Anterior cingulate cortex (tissue), 58 donors: ENCODE measurements at places on chromosomes 3 and 15.

GRCh38 chr15:87952736-87953287 is 303.7 kb downstream of the NTRK3 start:
- DNase-seq = no peak

GRCh38 chr3:36923981-36924743 is 20.7 kb downstream of the TRANK1 start:
- DNase-seq = no peak

- DNase-seq = no peak
These were observed 62.9 kb downstream of the HMCES start for GRCh38 chr3:129341331-129342141.

DNA sequence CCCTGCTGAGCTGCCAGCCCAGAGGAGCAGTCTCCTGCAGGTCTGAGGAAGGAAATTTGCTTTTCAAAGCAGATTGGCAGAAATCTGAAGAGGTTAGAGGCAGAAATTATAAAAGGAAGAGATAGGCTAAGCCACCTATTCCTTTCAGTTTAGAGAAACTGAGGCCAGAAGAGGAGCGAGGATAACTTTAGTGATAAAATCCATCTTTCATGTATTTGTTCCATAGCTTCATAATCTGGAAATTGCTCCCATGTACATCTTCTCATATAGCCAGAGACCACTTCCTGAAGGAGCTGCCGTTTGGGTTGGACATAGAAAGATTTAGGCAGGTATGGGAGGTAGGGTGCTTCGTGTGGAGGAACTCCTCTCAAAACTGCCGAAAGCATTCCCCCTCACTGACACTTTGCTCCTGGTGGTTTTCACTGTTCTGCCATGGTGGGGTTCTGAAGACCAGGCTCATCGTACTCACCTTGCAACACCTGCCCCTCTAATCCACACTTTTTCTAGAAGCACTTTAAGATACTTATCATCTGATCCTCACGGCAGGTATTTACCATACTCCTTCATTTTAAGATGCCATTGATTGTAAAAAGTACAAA is 670 bp upstream of the ACAP2 start:
- no peak for DNase-seq

- DNase-seq = peak; percentile 27
These were observed 13.9 kb downstream of the PLXND1 start for GRCh38 chr3:129592381-129593131.

- DNase-seq = no peak
These were observed 39.0 kb upstream of the MYO5C start for GRCh38 chr15:52334491-52335160.

DNA sequence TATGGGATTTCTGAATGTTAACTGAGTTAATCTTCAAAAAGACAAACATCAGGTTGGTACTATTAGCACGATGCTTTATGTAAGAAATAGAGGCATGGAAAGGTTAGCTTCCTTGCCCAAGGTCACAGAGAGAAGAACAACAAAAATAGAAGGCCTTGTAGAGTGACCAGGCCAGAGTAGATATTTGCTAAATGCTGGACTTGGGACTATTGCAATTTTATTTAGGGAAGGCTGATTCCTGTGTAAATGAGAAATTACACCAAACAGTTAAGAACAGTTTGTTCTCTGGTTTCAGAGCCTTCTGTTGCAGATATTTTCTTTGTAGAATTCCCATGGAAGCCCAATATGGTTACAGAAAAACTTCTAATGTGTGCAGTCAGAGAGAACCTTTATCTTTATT is 16.4 kb upstream of the SLITRK3 start:
- DNase-seq = no peak

- no peak for DNase-seq
These were observed 381.2 kb upstream of the TBL1XR1 start for GRCh38 chr3:177578488-177578887.

DNA sequence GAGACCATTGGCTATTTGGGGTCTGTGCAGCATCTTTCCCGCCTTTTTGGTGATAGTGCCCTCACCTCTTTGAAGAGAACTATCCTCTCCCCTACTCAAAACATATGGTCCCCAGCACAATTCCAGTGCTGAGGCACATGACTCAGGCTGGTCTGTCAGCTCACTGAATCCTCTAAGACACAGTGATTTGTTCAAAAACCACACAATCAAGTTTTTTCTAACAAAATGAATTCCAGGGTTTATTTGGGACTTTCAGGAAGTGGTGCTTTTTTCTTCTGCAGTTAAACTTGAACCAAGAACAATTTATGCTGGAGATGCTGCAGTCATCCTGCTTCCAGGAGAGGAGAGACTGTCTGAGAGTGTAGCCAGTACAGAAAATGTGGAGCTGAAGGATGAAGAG is 142.5 kb upstream of the LMCD1 start:
- DNase-seq = no peak

DNA sequence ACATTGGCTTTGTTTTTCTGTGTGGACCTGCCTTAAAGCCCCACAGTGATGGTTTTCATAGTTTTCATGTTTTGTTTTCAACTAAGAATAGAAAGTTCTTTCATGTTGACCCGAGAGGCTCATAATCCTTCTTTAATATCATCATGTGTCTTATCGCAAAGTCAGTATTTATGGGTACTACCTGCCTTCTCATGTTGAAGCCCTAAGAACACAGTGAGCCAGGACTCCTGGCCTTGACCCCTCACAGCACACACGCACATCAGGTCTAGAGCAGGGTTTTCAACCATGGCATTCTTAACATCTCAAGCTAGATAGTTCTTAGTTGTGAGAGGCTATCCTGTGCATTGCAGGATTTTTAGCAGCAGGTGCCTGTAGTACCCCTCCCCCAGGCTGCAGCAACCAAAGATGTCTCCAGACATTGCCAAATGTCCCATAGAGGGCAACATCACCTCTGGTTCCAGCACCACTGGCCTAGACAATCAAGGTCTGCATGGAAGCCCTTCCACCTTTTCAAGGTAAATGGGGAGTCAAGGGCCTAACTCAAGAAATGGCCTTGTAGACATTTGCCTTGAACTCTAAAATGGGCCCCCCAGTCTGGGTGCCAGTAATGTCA is 118.3 kb downstream of the MTHFS start:
- DNase-seq = no peak

DNA sequence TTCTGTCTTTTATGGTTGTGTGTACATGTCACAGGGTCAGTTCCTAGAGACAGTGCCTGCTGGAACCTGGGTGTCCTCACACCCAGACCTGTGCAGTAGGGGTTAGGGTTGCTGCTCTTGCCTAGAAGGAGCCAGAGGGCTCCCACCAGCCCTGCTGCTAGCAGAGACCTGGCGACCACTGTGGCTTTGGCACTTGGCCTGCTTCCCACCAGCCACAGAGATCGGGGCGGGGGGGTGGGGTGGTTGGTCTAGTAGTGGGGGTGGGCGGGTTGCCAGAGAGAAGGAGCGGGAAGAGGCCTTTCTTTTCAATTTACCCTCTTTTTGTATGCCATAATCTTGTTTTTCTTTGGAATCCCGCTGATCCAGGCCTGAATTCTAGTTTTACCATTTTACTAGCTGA is 29.4 kb downstream of the EEFSEC start:
- no peak for DNase-seq

GRCh38 chr3:73801444-73801843 is 176.7 kb upstream of the PDZRN3 start:
- DNase-seq = no peak

DNA sequence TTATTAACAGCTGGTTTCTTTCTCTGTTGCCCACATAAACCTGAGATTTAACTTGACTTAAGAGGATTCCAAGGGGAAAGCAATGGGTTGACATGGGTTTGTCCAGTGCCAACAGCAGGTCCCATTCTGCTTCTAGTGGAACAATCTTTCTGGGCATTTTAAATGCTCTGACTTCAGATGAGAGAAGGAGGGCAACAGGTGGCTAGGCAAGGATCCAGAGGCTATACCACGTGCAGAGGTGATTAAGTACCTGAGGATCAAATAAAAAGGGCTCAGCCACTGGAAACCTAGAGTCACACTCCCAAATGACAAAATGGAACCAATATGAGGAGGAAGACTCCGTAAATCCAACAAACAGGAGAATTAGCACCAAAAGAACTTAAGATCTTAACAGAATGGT is 28.5 kb downstream of the CMTM6 start:
- DNase-seq = no peak

DNA sequence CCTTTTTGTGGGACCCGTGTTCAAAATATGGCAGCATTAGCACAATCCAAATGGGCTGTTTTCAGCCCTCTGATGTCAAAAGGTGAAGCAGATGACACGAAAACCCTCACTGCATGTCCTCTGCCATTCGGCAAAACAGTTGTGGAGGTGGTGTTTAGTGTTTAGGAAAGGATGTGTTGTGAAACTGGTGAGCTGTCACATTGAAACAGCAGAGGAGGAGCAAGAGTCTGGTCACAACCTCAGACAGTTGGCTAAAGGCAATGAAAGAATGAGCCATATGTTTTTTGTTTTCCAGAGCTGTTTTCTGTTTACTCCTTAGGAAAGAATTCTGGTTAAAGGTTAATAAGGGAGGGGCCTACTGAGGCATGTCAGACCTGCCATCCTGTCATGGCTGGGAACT is 140.7 kb downstream of the VPS8 start:
- DNase-seq = no peak

DNA sequence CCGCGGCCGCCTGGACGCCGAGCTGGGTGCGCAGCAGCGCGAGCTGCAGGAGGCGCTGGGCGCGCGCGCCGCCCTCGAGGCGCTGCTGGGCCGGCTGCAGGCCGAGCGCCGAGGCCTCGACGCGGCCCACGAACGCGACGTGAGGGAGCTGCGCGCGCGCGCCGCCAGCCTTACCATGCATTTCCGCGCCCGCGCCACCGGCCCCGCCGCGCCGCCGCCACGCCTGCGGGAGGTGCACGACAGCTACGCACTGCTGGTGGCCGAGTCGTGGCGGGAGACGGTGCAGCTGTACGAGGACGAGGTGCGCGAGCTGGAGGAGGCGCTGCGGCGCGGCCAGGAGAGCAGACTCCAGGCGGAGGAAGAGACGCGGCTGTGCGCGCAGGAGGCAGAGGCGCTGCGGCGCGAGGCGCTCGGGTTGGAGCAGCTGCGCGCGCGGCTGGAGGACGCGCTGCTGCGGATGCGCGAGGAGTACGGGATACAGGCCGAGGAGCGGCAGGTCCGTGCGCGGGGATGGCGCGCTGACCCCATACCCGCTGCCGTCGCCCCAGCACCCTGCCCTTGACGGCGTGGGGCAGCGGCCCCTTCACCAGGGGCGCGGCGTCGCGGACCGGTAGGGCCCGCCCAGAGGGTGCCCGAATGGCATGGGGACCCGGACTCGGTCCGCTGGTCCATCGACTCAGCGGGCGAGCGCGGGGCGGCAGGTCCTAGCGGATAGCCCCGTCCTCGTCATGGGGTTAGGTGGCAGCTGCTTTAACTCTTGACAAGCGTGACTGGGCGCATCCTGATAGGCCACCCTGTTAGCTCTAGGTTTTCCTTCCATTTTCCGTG is 848 bp downstream of the SYNM start:
- DNase-seq = no peak

GRCh38 chr3:133276594-133276993 is 123.3 kb upstream of the BFSP2 start:
- no peak for DNase-seq

DNA sequence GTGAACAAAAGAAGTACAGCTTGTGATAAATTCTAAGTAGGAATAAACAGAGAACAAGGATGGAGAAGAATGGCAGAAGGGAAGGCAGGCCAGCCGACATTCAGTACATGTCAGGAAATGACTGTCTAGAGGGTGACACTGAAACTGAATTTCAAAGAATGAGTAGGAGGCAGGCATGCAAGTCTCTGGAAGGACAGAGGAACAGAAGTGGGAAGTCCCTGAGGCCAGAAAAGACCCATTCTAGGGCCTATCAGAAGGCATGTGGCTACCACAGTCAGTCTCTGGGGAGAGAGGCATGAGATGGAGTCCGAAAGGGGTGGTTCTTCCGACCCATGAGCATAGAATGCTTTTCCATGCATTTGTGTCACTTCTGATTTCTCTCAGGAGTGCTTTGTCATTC is 243.5 kb upstream of the UBE2E2 start:
- no peak for DNase-seq

DNA sequence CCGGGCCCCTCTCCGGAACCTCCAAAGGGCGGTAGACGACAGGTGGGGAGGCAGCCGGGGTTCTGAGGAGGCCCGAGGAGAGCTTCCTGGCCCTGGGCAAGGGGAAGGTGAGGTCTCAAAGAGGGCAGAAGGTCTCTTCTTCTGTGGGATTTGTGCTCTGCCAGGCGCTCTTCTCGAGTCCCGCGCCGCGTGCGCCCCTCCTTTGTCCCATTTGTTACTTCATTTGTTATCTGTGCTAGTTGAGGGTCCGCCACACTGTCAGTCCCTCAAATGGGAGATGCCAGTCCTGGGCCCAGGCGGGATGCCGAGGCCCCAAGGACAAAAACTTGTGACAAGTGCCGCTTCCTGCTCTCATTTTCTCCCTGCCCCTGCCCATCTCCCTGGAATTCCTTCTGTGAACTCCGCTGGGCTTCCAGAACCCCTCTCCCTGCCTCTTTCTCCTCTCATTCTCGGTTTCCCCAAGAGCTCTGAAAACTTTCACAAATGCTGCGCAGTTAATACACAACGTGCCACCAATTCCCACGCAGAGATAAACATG is 1.5 kb downstream of the ST8SIA2 start:
- DNase-seq = no peak

DNA sequence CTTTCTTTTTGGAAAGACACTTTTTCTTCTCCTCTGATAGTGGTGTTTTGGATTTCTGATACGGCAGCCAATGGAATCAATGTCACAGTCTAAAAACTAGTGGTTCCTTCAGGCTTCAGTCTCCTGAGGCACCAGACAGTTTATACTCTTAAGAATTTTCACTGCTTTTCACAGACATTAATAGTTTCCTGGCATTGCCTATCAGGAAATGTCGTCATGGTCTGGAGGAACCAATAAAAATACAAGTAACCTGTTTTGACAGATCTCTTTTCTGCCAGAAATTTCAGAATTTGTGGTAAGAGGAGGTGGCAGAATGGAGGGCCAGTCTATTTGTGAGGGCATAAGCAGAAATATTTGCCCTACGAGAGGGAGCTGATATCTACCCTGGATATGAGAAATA is 44.8 kb downstream of the FILIP1L start:
- no peak for DNase-seq

- DNase-seq = no peak
These were observed 44.5 kb upstream of the CCDC80 start for GRCh38 chr3:112685420-112685819.

DNA sequence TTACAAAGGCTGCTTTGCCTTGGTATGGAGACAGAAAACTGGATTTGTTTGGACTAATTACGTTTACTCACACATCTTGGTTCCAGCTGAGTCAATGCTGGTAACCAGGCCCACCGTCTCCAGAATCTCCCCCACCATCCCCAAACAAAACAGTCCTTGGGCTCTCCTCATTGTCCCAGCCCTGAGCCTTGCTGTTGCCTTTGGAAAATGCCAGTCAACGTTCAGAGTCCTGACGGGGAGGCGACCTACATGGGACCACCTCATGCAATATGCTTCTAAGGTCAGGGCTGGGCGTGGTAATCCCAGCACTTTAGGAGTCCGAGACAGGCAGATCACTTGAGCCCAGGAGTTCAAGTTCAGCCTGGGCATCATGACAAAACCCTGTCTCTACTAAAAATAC is 85.2 kb upstream of the IQSEC1 start:
- DNase-seq = no peak

- DNase-seq = no peak
These were observed 844.9 kb upstream of the ALCAM start for GRCh38 chr3:104521606-104522336.
